HCT116 (cell line): ENCODE measurements at places on chromosomes 2 and 18.

- DNase-seq, result peak; percentile 88
Measured at GRCh38 chr2:111032721-111033429, 87.8 kb upstream of the BCL2L11 start.

- no peak for DNase-seq
Measured at GRCh38 chr2:232563580-232563979, 13.1 kb downstream of the EIF4E2 start.

- DNase-seq, result no peak
Measured at GRCh38 chr2:15649561-15650255, 58.0 kb downstream of the DDX1 start.

- DNase-seq, result no peak
Measured at GRCh38 chr2:20398956-20399567, 47.8 kb upstream of the RHOB start.

DNA sequence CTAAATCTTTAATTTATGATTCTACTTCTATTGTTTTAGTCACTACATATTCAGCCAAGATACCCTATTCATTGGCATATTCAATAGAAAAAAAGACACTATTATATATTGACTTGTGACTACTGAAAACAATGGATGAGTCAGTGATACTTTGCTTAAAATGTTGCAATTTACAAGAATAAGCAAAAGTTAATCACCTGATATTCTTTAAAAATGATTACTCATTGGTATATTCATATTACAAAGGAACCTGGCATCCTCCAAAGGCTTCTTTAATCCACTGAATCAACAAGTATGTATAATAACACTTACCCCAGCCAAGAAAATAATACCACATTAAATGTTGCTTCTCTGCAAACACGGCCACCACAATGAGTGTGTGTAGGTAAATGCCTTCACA, 87.8 kb downstream of the CALCRL start:
- DNase-seq, result no peak

- DNase-seq, result no peak
Measured at GRCh38 chr2:68660658-68661057, 17.3 kb downstream of the PROKR1 start.

GRCh38 chr2:144234542-144234871, 285.4 kb downstream of the ZEB2 start:
- no peak for DNase-seq

DNA sequence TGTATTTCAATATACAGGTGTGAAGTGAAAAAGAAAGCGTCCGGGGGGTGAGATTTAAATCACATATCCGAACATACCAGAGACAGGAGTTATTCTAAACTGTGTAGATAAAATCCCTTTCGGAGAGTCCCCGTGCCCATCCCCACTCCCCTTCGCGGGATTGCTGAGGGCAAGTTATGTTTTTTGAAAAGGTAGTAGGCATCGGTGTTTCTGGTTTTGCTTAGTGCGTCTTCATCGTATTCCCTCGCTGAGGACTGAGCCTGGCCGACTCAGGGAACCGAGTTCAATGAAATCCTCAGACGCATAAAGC, 583.4 kb downstream of the ZEB2 start:
- no peak for DNase-seq
